ENCODE measurements at places on chromosomes 13 and 19.
A peak's percentile ranks its signal among the peaks of the same experiment; 100 is the strongest.

GRCh38 chr19:54616821-54617560 is 13.3 kb upstream of the LILRB1 start:
- no peak for DNase-seq

DNA sequence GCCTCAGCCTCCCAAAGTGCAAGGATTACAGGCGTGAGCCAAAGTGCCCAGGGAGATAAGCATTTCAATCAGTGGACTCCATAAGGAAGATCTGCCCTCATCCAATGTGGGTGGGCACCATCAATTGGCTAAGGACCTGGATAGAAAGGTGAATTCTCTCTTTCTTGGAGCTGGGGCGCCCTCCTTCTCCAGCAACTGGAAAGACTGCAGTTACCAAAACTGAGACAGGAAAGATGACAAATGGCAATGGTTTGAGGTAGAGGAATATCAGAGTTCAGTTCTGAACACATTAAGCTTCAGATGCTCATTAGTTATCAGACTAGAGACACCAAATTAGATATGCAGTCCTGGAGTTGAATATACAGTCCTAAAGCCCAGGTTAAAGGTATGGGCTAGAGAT is 10.5 kb upstream of the ELF1 start:
- DNase-seq, result no peak

DNA sequence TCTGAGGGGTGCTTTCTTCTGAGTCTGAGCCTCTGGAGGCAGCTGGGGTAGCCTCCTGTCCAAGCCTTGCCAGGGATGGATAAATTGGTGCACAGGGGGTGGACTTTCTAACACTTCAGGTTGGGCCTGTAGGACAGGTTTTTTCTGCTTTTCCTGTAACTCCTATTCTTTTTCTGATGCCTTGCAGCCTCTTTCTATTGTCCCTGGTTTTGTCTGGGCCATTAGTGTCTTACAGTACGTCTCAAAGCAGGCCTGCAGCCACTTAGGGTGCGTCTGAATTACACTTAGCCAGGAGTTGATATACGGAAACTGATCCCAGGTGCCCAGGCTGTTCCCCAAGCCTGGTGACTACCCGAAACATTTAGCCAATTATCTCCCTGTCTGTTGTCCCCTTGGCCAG is 213.3 kb upstream of the HTR2A start:
- no peak for DNase-seq

GRCh38 chr13:53142306-53142705 is 113.7 kb downstream of the OLFM4 start:
- no peak for DNase-seq

DNA sequence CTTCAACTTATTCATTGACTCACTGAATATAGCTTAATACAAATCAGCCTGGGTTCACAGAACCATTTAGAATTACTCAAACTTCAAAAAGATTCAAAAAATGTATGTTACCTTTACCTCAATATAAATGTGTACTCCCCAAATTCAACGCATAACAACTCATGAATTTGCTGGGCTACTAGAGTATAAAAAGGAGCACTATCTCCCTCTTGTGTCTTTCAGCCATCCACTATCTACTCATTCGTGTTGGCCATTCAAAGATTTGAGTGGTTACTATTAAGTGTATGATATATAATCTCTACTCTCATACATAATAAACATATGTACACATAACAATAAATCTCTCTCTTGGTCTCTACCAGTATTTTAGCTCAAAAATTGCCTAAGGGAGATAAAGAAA is 20.3 kb downstream of the INTS6 start:
- no peak for DNase-seq

DNA sequence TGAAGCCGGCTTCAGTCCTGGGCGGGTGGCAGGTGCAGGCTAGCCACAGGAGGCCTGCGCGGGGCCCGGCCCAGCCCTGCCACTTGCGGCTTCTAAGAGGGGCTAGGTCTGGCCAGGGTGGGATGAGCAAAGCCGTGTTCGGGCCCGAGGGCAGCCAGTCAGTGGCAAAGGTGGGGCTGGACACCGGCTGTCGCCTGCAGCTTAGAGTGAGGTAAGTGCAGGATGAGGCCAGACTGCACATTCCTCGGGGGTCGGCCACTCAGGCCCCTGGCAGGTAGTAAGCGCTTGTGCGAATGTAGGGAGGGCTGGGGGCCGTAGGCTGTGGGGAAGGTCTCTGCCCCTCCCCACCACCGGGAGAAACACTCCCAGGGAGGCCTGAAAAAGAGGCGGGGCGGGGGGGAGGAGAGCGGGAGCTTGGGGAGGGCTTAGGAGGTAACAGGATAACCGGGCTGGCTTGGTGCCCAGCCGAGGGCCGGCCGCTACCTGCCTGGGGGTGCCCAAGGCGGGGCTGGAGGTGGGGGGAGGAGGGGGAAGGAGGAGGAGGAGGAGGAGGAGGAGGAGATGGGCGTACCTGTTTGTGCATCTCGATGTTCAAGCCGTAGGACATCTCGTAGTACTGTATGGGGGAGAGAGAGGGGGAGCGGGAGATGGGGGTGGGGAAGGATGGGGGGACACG is 6.4 kb downstream of the TLE5 start:
- DNase-seq, result no peak

- no peak for DNase-seq
Measured at GRCh38 chr13:77406644-77407440, 79.9 kb upstream of the MYCBP2 start.

DNA sequence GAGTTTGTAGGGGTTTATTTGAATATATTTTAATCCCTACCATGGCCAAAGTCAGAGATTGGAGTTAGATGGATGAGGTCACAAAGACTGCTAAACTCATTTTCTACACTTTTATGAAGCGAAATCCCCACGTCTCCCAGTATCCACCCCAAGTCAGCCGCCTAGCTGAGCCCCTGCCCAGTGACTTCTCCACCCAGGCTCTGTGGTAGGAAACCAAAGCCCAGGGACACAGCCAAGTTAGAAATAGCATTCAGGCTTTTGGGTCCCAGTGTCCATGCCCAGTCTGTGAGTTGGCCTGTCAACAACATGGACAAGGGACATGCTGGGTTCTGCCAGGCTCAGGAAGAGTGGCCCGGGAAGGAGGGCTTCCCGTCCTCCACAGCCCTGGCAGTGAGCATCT is 474.0 kb downstream of the FOXO1 start:
- no peak for DNase-seq

- no peak for DNase-seq
Measured at GRCh38 chr13:44236370-44236769, 137.3 kb upstream of the SERP2 start.

GRCh38 chr19:47253467-47253881 is 2.9 kb upstream of the CCDC9 start:
- no peak for DNase-seq

DNA sequence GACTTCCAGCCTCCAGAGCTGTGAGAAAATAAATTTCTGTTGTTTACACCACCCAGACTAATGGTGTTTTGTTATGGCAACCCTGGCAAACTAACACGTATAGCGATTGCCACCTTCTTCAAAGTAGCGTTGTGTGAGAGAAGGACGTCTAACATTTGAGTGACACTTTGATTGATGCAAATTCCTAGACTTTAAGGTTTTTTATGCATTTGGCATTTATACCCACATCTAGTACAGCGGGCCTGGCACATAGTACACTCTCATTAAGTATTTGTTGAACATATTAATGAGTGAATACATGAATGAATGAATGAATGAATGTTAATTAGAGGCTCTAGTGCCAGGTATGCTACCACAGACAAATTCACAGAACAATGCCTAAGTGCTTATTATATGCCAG is 36.7 kb downstream of the POU4F1 start:
- DNase-seq, result no peak

DNA sequence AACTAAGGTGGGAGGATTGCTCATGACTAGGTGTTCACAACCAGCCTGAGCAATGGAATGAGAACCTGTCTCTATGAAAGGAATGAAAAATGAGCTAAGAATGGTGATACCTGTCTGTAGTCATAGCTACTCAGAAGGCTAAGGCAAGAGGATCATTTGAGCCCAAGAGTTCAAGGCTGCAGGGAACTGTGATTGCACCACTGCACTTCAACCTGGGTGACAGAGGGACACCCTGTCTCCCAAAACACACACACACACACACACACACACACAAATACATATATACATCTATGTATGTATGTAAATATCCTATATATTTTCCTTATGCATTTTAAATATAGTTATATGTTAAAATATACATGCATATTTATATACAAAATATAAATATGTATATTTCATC is 7.4 kb upstream of the ZNF433 start:
- DNase-seq, result no peak

GRCh38 chr19:29641597-29641996 is 23.7 kb upstream of the PLEKHF1 start:
- no peak for DNase-seq

DNA sequence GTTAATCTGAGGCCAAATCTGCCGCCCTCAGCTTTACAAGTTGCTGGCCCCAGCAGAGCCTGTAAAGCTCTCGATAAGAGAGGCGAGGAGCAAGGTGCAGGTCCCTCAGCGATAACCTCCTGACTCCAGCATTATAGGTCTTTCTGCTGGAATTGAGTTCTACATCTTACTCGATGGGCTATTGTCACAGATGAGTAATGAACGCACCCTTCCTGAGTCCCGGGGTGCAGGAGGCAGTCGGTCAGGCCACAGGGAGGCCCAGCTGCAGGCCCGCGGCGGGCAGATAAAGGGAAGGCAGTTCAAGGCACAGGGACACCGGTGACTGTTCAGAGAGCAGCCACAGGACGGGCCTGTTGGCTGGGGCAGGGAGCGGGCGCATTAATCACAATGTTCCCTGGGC is 157.6 kb upstream of the OBI1 start:
- no peak for DNase-seq

GRCh38 chr13:50125304-50125553 is 110.0 kb downstream of the KCNRG start:
- DNase-seq, result no peak

DNA sequence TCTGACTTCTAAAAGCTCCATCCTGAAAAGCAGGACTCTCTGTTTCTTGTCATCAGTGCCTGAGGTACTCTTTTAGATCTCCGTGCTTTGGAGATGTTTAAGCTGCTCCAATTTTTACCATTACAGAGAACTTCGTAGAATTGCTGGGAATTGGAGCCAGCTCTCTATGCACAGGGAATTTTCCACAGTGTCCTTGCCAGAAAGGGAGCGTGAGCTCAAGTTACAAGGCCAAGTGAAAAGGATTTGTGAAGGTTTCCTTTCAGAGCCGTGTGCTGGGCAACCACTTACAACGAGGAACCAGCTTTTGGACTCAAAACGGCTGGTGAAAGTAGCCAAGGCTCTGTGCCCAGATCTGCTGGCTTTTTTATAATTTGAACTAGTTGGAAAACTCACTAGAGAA is 82.6 kb downstream of the NUFIP1 start:
- DNase-seq, result peak; percentile 73

GRCh38 chr13:93244918-93245280 is 18.3 kb downstream of the GPC6 start:
- DNase-seq, result no peak

- no peak for DNase-seq
Measured at GRCh38 chr13:22169473-22169872, 498.6 kb downstream of the FGF9 start.

All from fibroblast of the conjunctiva (primary cell).